ENCODE measurements at places on chromosomes 6 and 20.

DNA sequence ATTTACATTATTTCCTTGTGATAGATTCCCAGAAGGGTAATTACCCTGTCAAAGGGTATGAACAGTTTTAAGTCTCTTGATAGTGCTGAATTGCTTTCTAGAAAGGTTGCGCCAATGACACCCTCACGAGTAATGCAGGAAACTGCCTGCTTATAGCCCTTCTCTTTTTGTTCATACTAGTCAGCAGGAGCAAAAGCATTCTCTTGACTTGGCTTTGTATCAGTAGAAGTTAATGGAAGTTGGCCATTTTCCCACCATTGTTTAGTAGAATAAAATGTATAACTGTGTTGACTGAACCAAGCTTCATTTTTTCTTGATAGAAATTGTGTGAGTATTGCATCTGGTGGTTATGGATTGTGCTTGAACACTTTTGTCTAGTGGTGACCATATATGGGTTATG lies 100.1 kb downstream of the FARS2 start:
- DNase-seq, result peak; percentile 73

- no peak for DNase-seq
These were observed 86.5 kb downstream of the QKI start for GRCh38 chr6:163501026-163501425.

GRCh38 chr20:17357238-17357637 lies 130.4 kb downstream of the PCSK2 start:
- no peak for DNase-seq

DNA sequence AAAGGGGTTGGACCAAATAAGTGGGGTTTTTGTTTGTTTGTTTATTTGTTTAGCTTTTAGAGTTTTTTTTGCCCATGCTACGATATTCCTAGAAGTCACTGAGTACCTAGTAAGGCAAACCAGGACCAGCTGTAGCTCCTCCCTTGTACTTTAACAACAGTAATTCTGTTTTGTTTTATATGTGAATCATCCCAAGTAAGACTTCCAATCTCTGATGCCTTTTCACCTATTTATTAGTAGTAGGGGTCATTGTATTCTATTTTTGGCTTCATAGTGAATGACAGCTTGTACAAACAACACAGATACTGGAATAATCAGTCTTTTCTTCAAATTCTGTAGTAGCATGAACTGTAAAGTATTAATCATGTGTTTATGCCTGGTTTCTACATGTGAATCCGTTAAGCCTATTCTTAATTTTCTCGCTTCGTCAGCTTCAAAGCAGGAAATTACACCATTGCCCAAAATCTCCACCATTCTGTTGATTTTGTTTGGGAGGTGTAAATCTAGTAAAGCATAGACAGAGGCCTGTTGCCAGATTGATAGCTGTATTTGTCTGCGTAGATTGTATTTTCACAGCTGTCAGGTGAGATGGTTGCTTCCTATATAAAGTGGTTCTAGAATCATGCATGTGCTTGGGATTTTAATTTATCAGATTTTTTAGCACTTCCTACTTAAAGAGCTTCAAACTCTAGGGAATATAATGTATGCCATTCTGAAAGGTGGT lies 151.5 kb upstream of the FLRT3 start:
- no peak for DNase-seq

DNA sequence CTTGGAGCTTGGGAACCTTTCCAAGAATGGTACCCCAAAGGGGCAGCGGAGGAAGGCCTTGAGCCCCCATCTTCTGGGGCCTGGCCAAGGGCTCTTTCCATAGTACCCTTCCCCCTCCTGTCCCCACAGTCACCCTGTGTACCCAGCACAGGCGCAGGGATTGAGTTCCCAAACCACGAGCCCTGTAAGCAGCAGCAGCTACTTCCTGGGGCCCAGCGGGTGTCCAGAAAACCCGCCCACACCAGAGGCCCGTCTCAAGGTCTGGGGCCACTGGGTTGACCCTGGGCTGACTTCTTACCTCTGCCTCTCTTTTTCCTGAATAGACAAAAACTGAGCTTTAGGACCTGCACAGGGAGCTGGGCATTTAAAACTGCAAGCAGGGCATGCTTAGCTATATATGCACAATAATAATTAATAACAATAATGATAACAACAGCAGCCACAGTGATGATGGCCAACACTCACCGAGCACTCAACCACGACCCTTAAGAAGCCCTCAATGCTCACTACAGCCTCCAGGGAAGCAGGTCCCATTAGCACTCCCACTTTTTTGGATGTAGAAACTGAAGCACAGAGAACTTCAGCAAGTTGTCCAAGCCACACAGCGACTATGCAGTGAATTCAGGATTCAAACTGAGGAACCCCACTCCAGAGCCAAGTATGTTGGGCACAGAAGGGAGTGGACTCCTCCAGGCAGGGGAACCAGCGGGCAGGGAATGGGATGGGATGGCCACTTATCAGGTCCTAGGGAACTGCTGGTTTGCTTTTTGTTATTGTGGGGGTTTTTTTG lies 14.5 kb downstream of the NOL4L start:
- no peak for DNase-seq

DNA sequence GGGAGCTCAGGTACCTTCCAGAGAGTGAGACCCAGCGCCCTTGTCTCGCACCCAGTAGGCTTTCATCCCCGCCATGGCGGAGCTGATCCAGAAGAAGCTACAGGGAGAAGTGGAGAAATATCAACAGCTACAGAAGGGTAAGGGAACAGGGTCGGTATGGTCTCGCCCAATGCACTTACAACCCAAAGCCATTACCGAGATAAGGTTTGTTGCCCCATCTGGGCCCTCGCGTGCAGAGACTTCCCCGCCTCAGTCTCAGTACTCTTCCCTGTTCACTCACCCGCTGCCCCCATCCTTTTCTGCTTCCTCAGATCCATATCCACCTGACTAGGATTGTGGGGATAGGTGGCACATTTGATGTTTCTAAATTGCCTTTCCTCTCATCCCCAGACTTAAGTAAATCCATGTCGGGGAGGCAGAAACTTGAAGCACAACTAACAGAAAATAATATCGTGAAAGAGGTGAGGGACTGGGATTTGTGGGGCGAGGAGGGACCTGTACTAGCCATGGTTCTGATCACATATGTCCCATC lies 449 bp downstream of the PFDN6 start:
- DNase-seq, result no peak

All from cardiac fibroblast (primary cell).